T-helper 17 cell (primary cell): ENCODE measurements at places on chromosomes 13 and 19. TPM values are rescaled to one million over a fixed set of nuclear protein-coding genes. Genes with fewer than 3 reads are reported as not detected.

- DNase-seq = no peak
Measured at GRCh38 chr19:52990759-52991418, 22.8 kb upstream of the ERVV-1 start.

GFY gene
- total RNA-seq = not detected

DNA sequence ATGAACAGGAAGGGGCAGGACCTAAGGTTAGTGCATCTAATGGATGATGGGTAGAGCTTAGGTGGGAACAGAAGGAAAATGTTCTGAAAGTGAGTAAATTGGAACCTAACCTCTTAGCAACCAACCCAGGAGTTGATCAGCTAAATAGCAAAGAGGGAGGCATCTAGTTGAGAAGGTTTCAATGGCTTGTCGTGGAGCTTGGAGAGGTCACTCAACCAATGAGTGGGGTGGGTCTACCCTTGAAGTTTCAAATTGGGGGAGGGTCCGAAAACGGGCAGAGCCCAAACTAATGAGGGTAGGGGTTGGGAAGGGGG lies 5.7 kb upstream of the SHKBP1 start:
- DNase-seq = no peak

CDX2 gene
- not detected for total RNA-seq

GRCh38 chr13:77502104-77502720 lies 33.3 kb upstream of the SCEL start:
- no peak for DNase-seq

DNA sequence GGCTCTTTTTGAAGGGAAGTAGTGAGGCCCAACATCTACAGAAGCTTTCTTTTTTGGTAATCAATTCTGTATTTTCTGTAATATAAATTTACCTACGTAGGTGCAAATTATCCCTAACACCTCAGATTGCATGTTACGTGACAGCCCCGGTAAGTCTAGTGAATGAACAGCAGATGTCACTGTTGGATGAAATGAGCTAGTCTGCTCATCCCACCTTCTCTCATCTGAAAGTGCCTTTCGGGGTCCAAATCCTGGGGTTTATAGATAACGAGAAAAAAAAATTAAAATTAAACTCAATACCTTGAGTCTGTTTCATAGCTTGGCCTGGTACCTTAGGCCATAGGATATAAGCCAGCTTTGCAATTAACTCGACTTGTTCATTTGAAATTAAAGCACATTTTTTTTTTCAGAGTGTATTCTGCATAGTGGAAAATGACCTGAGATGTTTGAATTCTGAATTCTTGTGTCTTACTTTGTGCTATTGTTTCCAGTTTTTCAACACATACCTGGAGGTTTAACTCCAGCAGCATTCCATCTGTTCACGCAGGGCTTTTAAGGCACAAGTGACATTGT lies 548.2 kb downstream of the GPC5 start:
- no peak for DNase-seq

DNA sequence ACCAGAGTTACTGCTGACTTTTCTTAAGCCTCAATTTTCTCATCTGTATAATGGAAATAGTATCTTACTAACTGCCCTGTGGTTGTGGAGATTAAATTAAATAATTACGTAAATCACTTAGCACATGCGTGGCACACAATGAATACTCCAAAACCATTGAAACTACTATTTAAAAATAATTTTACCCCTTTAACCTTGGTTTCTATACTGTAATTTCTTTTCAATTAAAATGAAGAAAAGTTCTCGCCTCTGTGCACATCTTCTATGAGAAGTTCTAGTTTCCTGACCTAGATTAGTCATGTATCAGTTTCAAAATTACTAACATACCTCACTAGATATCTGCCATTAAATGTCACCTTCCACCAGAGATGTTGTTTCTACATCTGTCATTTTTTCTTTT lies 5.7 kb downstream of the SLITRK1 start:
- no peak for DNase-seq

NFIX gene
- 0.75 TPM for total RNA-seq

PSG11 gene
- 0.37 TPM for total RNA-seq
